ENCODE measurements at places on chromosomes 7 and 10.

- DNase-seq: no peak
These were observed 52.0 kb upstream of the ST8SIA6 start for GRCh38 chr10:17506390-17506789.

DNA sequence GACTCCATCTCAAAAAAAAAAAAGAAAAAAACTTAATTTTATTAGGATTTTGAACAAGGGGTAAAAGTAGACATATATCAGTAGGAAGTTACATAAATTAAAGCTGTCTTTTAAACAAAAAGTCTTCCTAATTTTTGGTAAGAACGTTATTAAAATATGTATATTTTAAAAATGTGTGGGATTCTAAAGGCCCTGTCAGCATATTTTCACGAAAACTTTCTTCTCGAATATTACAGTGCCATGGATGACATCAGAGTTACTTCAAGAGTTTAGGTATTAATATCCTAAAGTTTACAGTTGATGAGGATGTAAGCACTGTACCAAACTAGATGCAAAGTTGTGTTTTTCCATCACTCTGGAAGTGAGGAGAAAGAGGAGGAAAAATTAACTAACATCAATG, 820.8 kb downstream of the PCDH15 start:
- no peak for DNase-seq

- DNase-seq: no peak
These were observed 176.9 kb upstream of the ZWINT start for GRCh38 chr10:56537984-56538383.

DNA sequence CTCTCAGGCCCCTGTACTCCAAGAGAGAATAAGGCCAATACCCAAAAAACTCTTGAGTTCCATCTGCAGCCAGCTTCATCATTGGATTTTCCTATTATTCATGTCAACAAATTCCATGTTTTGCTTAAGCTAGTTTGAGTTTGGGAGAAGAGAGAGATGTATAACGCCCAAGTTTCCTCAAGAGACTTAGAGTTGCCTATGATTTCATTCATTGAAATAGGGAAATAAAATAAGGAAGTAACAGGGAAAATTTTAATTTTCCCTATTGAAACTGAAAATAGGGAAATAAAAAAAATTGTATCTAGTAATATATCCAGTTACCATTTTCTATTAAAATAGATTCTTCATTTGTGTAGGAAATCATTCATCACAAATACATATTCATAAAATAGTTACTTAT, 66.5 kb upstream of the SVIL start:
- DNase-seq: no peak

GRCh38 chr7:55387062-55387965, 22.2 kb downstream of the LANCL2 start:
- no peak for DNase-seq

GRCh38 chr7:116524609-116525297, at the start of gene CAV1:
Gene CAV1, plus strand, starts transcription at chr7:116525036. Its CDS starts 27 bp downstream, at chr7:116525063.
- peak; percentile 57 for DNase-seq

DNA sequence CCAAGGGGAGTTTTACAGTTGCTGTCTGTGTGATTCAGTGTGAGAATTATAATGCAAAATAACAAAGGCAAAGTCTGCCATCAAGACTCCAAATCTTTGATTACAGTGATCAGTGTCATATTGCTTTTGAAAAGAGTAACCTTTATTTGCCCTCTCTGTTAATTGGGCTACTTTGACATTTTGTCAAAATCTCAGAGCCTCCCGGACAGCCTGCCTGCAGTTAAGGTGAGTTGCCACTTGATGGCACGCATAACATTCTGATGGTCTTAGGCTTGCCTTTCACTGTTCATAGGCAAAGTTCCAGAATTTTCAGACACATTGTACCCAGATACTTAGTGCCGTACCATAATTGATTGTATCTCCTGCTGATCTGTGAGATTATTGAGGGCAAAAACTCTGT, 253.5 kb downstream of the ABCA13 start:
- DNase-seq: no peak

GRCh38 chr7:123649964-123650363, 5.7 kb upstream of the LMOD2 start:
- no peak for DNase-seq

- DNase-seq: no peak
These were observed 29.2 kb upstream of the NAMPT start for GRCh38 chr7:106313966-106314365.

GRCh38 chr10:87504640-87505365, at the start of gene MINPP1:
Gene MINPP1, plus strand, starts transcription at chr10:87504893. Its CDS starts 23 bp downstream, at chr10:87504916.
- DNase-seq: peak; percentile 94

DNA sequence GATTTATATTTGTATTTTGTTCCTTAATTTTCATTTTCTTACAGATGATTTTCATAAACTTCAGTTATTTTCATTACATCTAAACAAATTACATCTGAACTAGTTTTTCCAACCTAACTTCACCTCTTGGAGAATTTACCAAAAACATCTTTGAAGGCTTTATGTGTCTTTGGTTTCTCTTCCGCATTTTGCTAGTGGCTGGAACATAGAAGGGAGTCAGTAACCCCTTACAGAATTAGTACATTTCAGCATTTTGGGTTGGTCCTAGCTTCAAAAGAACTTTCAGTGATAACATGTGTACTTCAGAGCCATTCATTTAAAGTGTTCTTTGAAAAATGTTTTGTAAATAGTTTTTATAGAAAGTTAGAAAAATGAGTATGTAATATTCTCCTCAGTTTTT, 169.8 kb upstream of the MTPN start:
- DNase-seq: no peak

GRCh38 chr7:133827707-133828623, 299.2 kb upstream of the LRGUK start:
- no peak for DNase-seq

DNA sequence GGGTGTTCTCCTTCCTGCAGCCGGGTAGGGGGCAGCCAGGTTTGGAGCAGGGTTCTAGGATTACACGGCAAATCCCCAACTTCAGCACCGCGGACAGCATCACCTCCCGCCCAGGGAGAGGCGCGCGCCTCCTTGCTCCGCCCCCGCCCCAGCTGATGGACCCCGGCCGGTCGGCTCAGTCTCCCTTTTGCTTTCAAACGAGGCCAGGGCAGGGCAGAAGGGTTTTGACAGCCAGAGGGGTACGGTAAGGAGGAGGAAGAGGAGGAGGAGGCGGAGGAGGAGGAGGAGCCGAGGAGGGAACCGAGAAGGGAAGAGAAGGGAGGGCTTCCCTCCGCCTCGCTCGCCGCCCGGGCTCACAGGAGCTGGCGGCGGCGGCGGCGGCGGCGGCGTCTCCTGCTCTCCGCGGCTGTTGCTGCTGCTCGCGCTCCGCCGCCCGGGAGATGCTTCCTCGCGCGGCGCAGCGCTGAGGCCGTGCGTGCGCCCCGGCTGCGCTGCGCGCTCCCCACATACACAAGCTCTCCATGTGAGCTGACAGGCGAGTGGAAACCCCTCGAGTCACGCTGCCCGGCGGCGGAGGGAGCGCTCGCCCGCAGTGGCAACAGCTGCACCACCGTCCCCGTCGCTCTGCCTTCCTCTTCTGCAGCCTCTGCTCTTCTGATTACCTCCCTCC, 615 bp upstream of the CNTNAP2 start:
- peak; percentile 41 for DNase-seq

GRCh38 chr10:83517456-83517855, 621.9 kb upstream of the GHITM start:
- DNase-seq: no peak

DNA sequence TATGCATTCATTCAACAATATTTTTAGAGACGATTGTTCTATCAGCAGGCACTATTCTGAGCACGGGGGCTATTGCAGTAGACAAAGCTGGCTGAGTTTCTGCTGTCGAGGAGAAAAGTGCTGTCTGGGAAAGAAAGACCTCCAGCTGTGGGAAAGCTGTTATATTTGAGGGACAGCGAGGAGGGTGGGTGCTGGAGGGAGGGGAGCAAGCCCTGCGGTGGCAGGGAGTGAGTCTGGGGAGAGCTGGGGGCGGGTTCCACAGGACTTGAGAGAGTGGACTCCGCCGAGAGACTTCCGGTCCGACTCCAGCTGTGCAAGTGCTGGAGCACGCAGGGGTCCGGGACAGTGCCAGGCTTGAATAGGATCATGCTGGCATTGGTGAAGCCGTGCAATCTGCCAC, 602.1 kb upstream of the FOXK1 start:
- DNase-seq: no peak

GRCh38 chr10:71542478-71542877, 145.8 kb downstream of the CDH23 start:
- DNase-seq: no peak

DNA sequence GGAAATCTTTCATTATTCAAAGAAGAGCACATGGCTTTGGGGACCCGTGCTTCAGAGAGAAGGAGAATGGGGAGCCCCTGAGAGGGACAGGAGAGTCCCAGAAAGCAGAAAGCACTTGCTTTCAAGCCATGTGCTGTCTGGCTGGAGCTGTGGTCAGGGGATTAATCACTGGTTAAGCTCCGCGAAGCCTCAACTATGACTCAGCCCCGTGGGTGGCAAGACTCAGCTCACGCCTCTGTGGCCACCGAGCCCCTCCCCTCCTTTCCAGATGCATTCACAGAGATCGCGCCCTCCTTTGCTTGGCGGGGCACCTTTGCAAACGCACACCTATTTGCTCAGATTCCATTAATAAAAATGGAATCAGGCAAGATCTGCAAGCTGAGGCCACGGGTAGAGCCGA, 202.9 kb upstream of the TCERG1L start:
- peak; percentile 19 for DNase-seq

- DNase-seq: no peak
These were observed 126.5 kb upstream of the CHRM2 start for GRCh38 chr7:136741941-136742340.

- DNase-seq: no peak
These were observed 171.9 kb upstream of the LRRN3 start for GRCh38 chr7:110918949-110919548.

GRCh38 chr10:60351191-60351853, 38.4 kb downstream of the ANK3 start:
- DNase-seq: no peak

GRCh38 chr7:2148189-2148588, 84.6 kb downstream of the MAD1L1 start:
- DNase-seq: no peak

- no peak for DNase-seq
These were observed 13.3 kb upstream of the TMEM248 start for GRCh38 chr7:66907731-66908130.

DNA sequence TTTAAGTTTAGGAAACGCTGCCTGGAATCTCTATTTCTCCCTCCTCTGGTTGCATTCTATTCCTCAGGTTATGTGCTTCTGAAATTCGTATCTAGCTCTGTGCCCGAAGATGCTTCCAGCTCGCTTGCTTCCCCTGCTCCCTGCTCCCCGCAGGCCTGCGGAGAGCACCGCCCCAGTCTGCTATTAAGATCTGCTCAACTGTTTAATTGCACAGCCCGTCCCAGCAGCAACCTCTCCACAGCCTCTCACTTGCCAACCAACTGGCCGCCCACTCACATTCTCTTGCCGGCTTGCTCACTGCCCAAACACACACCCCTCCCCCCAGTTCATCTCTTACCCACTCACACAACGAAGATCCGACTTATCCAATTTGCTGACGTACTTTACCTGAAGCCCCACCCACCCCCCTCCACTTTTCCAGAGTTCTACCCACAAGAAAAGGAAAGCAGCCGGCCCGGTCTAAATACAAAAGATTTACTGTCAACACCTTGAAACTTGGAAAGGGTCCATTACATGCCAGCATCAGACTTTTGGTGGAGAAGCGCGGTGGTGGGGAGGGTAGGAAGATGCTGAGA, 167.3 kb upstream of the KLF14 start:
- peak; percentile 52 for DNase-seq

DNA sequence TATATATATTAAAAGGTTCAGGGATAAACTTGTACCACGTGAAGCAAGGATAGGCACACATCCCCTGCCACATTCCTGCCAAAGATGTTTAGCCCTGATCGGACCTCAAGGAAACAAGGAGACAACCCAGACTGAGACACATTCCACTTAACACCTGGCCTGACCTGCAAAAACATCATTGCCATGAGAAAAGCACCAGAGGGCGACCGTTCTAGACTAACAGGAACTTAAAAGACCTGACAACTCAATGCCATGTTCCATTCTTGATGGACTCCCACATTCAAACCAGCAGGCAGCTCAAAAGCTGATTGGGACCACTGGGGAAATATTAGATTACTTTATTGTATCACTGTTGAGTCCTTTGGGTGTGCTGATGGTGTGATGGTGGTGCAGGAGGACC, 8.1 kb upstream of the PDGFA start:
- DNase-seq: no peak

- DNase-seq: peak; percentile 89
These were observed 16.8 kb downstream of the TRIM8 start for GRCh38 chr10:102660888-102661657.

DNA sequence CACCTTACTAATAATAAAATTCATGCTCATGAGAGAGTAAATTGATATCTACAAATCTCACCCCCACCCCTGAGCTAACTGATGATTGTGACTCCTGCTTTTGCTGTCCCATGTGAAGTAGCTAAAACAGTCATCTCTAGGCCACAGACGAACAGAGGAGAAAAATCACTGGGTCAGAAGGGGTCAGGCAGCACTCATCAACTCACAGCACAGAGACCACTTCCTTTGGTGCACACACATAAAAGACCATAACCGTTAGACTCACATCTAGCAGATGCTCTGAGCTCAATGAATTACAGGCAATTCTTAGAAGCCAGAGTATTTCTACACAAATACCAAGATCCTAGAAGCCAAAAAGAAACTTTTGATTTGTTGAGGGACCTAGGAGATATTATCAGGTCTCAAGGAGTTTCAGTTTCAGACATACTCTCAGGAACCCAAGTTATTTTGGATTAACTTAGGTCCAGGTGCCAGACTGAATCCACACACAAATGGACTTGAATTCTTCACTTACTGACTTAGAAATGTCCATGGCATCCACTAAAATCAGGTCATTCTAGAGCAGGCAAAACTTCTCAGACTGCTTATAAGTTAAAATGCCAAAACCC, 65.0 kb upstream of the TES start:
- no peak for DNase-seq

- no peak for DNase-seq
These were observed 15.8 kb downstream of the NUP205 start for GRCh38 chr7:135573541-135573940.

- peak; percentile 34 for DNase-seq
These were observed 96.4 kb downstream of the FAS start for GRCh38 chr10:89086801-89087521.

- DNase-seq: no peak
These were observed 345.7 kb upstream of the KLF6 start for GRCh38 chr10:4130685-4131084.

GRCh38 chr7:146479040-146479439, 362.4 kb downstream of the CNTNAP2 start:
- no peak for DNase-seq

DNA sequence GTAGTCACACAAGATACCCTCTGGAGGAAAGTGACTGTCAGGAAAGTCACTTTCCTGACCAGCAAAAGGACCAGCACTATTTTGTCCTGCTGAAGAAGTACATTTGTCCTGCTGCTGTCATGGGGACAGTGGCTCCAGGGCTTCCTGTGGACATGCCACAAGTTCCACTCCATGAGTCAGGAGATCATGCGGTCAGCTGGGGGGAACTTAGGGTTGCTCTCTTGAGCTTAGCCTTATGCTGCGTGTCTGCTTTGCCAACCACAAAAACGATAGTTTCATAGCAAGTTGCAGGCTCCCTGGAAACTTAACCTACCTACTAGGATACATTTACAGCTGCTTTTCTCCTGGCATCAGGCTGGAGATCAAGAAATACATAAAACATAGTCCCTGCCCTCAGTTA, 19.8 kb upstream of the ALOX5 start:
- DNase-seq: no peak

- DNase-seq: no peak
These were observed 401.4 kb upstream of the GALNT17 start for GRCh38 chr7:70730451-70731110.

GRCh38 chr10:88042160-88043100, 179.0 kb downstream of the PTEN start:
- no peak for DNase-seq

Data from activated T-cell treated with anti-CD3 and anti-CD28 coated beads, Interleukin-2, amount 50 U/mL, for 48 hours (primary cell).